ENCODE measurements at places on chromosomes 5 and 9. TPM values are rescaled to one million over a fixed set of nuclear protein-coding genes. Genes with fewer than 3 reads are reported as not detected.
A peak's percentile ranks its signal among the peaks of the same experiment; 100 is the strongest.

GRCh38 chr9:81833563-81834345 lies 94.5 kb upstream of the SPATA31D4 start:
- no peak for DNase-seq

The MYMK gene
- polyA plus RNA-seq: not detected

The CTSL gene
- 98.3 TPM for polyA plus RNA-seq

DNA sequence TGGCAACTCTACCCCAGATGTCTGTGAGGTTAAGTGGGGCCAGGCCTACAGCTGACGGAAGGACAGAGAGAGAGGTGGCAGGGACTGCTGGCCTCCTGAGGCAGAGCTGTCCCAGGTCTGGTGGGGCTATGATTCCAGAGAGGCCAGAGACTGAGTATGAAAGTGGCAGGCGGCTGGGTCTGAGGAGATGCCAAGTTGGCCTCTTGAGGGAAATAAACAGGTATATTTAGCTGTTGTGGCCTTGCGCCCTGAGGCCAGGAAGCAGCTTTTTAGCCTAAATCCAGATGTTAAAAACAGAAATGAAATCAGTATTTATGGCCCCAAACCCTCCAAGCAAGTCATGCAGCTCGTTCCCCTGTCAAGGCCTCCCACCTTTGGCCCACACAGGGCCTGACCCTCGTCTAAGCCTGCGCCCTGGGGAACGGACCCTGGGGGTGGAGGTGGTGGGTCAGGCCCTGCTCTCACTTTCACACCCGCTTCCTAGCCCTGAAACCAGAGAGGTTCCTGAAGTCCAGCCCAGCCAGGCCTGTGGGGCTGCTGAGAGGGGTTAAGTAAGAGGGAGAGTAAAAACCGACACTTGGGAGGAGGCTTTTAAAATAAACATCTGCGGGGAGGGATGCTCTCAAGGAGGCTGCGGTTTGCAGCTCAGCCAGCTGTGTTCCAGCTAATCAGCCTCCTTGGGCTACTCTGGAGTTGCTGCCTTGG lies 18.7 kb downstream of the PCDHGC5 start:
- peak; percentile 66 for DNase-seq

DNA sequence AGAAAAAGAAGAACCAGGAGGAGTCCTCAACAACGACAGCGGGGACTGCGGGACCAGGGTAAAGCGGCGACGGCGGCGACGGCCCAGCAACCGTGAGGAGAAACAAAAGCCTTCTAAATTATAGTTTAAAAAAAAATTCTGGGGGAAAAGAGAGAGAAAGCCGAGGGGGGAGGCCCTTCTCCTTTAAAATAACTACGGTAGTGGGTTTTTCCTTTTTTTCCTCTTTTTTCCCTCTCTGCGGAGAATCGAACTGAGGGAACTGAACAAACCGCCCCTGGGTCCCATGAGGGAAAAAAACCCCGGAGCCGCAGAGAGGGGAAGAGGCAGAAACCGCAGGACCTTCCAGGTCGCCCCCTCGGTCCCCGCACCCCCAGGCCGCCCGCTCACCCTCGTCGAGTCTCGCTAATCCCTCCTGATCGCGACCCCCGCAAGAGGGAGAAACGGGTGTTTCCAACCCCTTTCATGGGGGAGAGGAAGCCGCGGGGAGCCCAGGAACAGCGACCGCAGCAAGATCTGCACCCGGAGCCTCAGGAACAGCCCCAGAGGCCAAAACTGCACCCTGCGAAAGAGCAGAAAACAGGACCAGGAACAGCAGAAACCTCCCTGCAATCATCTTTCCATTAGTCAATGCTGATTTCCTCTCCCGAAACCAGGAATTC lies 453 bp downstream of the CPEB4 start:
- DNase-seq: peak; percentile 49

- no peak for DNase-seq
Observed at GRCh38 chr5:148540647-148541046, 113.7 kb downstream of the HTR4 start.

The ADAMTS19 gene
- polyA plus RNA-seq: 0.10 TPM

The KYAT1 gene
- polyA plus RNA-seq: 13.3 TPM

DNA sequence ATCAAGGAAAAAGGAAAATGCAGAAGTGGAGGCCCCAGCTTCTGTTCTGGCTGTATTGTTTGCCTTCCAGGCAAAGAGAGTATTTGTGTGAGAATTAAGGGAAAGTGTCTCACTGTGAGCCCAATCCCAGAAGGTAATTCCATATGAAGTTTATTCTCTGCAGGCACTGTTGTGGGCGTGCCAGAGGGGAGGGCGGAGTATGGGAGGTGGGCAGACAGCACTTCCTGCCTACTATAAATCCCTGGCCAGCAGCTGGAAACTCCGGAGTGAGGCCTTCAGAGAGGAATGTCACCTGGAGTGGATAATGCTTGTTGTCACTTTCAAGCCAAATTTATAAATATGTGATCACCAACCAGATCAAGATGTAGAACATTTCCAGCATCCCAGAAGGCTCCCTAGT lies 209.5 kb downstream of the ARHGAP26 start:
- DNase-seq: no peak

GRCh38 chr9:107176436-107177151 lies 106.5 kb upstream of the RAD23B start:
- peak; percentile 12 for DNase-seq

GRCh38 chr5:10377081-10377480 lies 23.6 kb downstream of the MARCHF6 start:
- DNase-seq: no peak

DNA sequence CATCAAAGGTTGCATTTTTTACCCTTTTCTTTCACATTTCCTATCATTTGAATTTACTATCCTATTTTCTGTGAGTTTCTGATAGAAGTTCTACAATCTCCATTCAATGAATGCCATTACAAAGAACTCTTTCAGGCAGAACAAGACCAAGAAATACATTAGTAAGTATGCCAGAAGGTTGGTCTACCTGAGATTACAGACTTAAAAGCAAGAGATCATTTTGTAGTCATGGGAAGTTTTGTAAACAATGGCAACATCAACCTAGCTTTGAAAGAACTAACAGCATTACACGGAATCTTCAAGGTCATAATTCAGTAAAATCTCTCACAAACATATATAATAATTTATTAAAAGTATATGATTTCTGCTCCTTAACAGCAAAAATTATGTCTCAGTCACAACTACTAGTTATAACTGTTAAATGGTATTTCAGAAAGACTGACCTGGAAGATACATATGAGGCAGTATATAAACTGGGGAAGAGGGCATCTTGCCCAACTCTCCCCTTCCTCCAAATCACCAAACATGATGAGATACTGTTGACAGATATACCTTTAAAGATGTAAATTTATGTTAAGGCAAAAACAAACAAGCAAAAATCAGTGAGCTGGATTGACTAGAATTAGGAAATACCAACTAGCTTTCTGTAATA lies 23.3 kb downstream of the TMEM161B start:
- DNase-seq: no peak

The ENTPD8 gene
- polyA plus RNA-seq: 0.18 TPM

- no peak for DNase-seq
Observed at GRCh38 chr5:106380736-106381135, 1290.0 kb downstream of the EFNA5 start.

The PRSS3 gene
- 4.7 TPM for polyA plus RNA-seq

DNA sequence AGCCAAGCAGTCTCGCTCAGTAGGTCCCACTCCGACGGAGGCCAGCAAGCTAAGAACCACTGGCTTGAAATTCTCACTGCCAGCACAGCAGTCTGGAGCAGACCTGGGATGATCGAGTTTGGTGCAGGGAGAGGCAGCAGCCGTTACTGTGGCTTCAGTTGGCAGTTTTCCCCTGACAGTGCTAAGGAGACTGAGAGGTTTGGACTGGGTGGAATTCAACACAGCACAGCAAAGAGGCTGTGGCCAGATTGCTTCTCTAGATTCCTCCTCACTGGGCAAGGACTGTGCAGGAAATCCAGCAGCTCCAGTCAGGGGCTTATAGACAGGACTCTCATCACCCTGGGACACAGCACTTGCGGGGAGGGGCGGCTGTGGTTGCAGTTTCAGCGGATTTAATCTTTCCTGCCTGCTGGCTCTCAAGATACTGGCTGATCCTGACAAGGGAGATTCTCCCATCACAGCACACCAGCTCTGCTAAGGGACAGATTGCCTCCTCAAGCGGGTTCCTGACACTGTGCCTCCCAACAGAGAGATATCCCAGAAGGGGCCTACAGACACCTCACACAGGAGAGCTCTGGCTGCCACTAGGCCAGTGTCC lies 122.1 kb downstream of the YIPF5 start:
- no peak for DNase-seq

- DNase-seq: no peak
Observed at GRCh38 chr5:80078921-80079320, 43.8 kb downstream of the THBS4 start.

- no peak for DNase-seq
Observed at GRCh38 chr9:126838895-126839294, 21.5 kb upstream of the ZBTB34 start.

DNA sequence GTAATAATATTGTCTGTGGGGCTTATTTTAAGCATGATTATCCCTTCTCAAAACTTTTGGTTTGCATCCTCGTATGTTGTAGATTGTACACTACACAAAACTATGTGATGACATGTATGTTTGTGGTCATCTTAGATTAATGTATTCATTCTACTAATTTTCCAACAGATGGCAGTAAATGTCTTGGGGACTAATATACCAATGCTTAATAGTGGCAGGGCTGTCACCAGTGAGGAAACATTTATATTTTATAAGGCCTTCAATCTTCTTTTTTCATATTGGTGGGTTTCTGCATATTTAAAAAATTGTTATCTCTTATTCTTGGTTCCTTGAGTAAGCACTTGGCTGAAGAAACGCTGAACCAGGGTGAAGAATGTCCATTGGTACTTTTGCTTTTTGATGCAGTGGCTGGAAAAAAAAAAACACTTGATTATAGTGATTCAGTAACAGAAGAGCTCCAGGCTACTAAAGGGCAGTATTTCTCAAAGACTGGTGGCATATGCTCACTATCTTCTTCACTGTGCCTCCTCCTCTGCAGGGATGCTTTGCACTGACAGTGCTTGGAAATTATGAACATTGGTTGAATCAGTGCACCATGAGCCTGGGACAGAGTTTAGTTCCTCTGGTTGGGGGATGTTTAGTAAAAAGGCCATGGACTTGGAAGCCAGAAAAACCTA lies 530.3 kb downstream of the RASEF start:
- peak; percentile 28 for DNase-seq

DNA sequence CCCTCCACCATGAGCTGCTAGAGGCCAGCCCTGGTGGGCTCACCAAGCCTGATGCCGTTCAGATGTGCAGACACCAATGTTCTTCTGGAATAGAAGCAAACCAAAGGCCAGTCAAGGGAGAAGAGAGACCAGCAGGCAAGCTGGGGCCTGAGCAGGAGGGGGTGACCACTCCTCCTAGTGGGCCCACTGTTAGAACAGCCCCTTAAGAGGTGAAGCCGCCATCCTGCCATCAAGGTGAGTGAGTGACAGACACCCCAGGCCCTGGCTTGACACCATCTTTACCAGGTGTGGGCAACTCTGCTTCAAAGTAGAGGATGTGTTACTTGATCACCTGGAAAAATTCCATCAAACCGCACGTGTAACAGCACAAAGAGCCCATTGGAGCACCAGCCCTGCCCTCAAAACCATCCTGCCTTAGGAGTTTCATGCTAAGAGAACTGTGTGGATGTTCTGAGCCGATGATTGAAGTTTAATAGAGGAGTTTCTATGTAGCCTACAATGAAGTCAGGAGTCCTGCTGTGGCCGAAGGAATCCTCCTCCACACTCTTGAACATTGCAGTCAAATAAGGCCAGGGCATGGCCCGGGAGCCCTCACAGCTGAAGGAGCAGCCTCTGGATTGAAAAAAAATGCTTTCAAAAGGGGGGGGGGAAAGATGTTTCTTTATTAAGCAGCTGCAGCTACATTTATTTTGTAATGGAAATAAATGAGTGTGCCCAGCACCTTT lies 20.8 kb downstream of the AMBP start:
- DNase-seq: no peak

- no peak for DNase-seq
Observed at GRCh38 chr9:83431101-83432060, 106.8 kb downstream of the FRMD3 start.

The TRIM7 gene
- 3.5 TPM for polyA plus RNA-seq

DNA sequence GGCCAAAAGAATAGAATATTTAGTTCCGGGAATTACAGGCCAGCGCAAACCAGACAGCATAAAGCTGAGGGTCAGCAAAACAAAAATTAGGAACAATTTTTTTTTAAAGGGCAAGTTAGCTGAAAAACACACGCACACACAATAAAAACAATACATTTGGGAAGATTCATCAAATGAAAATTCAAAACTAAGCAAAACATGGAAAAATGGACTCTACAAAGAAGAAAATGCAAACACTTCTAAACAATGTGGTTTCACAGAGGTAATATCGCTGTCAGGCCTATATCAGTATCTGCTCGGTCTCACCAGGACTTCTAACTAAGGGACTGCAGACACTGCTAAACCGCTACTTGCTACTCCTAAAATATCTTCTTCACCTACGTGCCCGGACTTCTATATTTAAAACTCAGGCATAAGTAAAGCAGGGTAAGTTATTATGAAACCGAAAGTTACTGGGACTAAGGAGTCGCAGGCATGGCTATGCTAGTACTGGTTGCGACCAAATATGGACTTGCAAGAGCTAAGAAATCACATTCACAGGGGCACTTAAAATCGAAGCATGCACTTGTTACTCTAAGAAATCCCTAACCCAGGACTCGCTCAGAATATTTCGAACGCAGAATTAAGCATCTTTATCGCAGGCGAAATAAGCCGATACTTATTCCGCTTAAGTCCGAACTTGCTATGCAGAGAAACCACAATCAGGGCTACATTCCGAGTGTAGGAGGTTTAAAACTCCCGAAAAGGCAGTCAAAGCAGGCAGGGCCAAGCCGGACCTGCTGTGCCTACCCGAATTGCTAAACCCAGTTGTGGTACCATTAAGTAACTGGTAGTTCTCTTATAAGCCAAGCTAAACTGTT lies 2.3 kb downstream of the ANXA2R start:
- no peak for DNase-seq

GRCh38 chr5:61332358-61332749 lies 296 bp downstream of the ZSWIM6 start:
- peak; percentile 52 for DNase-seq

The RMND5B gene
- 43.7 TPM for polyA plus RNA-seq

- DNase-seq: no peak
Observed at GRCh38 chr9:71965403-71965802, 54.0 kb downstream of the C9orf85 start.

GRCh38 chr5:90519081-90519480 lies 10.3 kb downstream of the LYSMD3 start:
- no peak for DNase-seq

DNA sequence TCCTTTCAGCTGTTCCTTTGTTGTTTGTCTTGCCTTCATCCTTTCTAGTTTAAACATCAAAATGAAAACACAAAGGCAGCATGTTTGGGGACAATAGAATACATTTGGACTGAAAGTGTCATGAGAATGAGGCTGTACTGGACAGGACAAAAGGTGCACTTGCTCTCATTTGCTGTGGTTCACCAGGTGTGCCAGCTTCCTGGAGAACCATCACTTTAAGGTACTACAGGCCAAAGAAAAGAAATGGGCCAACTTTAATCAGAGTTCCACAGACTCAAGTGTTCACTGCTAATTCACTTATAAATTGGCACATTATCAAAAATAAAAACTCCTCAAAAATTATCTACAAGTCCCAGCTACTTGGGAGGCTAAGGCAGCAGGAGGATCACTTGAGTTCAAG lies 53.8 kb downstream of the ABHD17B start:
- DNase-seq: no peak

GRCh38 chr5:87190687-87191086 lies 77.0 kb upstream of the RASA1 start:
- DNase-seq: no peak

Measured in SK-N-SH (cell line).